ENCODE measurements at places on chromosomes 1 and 21.

- no peak for DNase-seq
Measured at GRCh38 chr1:198977909-198978308, 339.1 kb downstream of the PTPRC start.

GRCh38 chr1:24737368-24738117 lies 7.7 kb upstream of the CLIC4 start:
- no peak for DNase-seq

DNA sequence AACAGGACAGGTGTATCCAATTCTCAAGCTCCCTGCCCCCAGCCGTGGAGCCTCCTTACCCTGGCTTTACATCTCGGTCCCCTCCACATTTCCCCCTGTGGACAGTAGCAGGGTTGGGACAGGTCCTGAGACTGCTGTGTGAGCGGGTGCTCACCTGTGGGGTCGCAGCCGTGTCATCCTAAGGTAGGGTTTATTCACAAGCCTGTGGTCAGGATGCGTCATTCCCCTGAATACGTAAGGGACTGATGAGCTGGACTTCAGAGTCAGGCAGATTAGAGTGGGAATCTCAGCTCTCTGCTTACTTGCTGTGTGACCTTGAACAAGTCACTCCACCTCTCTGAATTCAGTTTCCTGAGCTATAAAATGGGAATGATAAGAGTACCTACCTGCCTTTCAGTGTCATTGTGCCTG lies 17.7 kb downstream of the ZNF362 start:
- DNase-seq, result no peak

DNA sequence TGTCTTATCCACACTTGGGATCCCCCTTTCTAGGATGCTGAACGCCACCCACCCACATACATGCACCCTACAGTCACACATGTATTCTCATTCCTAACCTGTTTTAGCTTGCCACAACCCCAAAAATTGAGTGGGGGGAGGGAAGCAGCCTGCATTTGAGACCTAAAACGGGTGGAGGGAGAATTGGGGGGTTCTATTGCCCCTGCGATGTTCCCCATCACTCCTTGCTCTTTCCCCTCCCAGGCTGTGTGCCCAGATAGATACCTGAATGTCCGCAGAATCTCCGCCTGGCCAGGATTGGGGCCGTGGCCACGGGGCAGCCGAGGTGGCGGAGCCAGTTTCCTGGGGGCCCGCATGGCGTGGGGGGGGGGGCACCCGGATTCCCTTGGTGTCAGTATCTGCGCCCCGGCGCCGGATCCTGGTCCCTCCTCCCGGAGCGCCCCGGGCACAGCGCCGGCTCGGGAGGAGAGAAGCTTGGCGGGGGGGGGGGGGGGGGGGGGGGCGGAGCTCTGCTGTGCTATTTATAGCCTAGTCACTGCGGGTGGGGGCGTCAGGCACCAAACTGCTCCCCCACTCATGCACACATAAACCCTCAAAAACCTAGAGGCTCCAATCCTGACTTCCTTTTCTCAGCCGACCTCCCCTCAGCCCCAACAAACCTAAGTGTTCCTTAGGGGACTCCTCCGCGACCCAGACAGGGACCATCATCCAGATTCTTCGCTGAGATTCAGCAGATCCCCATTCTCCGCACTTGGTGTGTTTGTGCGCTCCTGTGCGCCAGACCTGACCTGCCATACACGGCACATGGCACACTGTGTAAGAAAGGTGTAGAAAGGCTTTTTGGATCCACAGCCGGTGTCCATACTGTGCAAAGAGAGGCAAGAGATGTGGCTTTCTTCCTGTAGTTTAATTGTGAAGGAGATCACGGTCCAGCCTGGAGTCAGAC lies 1.9 kb downstream of the ANKRD34A start:
- DNase-seq, result no peak

- DNase-seq, result no peak
Measured at GRCh38 chr21:18244671-18245463, at the start of gene CHODL. Gene CHODL, plus strand, starts transcription at chr21:18244833. Its CDS starts 391 bp downstream, at chr21:18245224.

- DNase-seq, result no peak
Measured at GRCh38 chr1:109399326-109399957, 1.7 kb upstream of the SORT1 start.

DNA sequence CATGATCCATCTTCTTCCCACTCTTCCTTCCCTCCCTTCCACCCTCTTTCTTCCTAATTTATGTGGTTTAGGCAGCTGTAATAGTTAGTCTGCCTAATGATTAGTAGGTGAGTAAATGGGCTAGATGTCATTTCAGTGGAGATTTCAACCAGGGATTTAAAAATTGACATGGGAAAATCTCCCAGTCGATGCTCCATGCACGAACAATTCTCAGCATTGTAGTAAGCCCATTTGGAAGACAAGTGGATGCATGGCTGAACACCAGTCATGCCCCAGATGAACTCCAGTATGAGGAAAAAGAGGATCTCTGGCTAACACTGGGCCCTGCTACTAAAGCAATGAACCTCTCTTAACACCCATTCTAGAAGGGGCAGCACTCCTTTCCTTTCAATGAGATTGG lies 25.3 kb downstream of the CHI3L2 start:
- DNase-seq, result no peak

Measured in coronary artery (tissue), 2 donors.